ENCODE measurements at places on chromosomes 4 and X. TPM values are rescaled to one million over a fixed set of nuclear protein-coding genes. Genes with fewer than 3 reads are reported as not detected.

Gene ALG13
- 34.9 TPM for total RNA-seq

Gene NUP62CL
- total RNA-seq, result 0.71 TPM

Gene LUZP4
- not detected for total RNA-seq

Gene PSAPL1
- not detected for total RNA-seq

Gene TMEM150C
- 24.3 TPM for total RNA-seq

Gene GPM6B
- total RNA-seq, result 24.9 TPM

- no peak for DNase-seq
Observed at GRCh38 chr4:127084666-127085065, 548.1 kb upstream of the INTU start.

DNA sequence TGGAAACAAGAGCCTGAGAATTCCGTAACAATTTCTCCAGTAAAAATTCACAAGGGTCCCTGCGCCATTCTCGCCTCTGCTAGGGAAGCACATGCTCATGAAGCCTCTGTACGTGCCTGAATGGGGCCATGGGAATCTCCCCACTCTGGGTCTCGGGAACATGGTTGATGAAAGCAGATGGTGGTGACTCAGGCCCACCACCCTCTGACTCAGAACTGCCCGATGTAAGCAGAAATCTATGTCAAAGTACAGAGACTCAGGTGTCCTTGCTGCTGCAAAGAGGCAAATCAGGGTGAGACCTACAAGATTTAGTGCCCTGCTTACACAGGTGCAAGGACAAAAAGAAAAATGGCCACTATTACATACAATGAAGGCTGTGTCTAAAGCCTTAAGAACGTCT is 65.0 kb downstream of the SCD5 start:
- no peak for DNase-seq

GRCh38 chr4:42646013-42646784 is 10.7 kb downstream of the ATP8A1 start:
- no peak for DNase-seq

DNA sequence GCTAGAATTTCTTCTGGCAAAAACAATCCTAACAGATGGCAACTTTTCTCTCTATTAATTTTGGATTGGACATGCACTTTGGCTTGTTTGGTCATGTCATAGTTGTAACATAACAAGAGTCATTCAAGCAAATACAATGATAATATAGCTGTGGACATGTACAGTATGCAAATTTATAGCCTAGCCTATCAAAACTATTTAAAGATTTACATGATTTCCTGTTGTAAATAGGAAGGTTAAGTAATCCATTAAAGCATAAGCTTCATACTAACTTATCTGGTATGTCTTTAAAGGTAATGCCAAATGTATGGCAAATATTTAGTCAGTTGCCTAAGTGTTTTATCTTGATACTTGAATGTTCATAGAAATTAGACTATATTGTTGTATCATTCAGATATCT is 45.3 kb downstream of the RPA4 start:
- DNase-seq, result no peak

- DNase-seq, result no peak
Observed at GRCh38 chr4:26434030-26434639, 56.1 kb downstream of the CCKAR start.

GRCh38 chr4:47210828-47211227 is 179.5 kb downstream of the GABRB1 start:
- no peak for DNase-seq

GRCh38 chr4:23135792-23136645 is 443.3 kb downstream of the GBA3 start:
- no peak for DNase-seq

DNA sequence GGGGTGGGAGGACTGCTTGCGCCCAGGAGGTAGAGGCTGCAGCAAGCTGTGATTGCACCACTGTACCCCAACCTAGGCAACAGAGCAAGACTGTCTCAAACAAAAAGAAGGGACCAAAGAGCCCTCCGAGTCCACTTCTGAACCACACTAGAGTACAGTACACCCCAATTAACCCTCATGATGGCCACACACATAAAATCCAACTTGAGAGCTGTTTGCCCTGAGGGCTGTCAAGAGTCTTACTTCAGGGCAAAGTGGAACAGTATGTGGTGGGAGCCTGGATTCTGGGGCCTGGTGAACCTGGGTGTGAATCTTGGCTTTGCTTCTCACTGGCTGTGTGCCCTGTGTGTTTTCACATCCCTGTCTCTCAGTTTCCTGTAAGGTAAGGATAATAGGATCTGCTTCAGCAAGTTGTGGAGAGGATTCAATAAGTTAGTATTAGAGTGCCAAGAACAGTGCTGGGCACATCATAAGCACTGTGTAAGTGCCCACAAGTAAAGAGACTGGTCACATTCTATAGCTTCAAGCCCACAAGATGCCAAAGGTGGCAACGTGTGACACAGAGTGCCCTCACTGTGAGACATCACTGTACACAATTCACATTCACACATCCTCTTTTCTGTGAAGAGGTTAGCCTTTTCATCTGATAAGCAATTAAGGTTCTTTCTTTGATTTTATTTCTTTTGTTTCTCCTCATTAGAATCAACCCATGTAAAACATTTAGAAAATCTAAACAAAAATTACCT is 52.1 kb downstream of the LEF1 start:
- no peak for DNase-seq

DNA sequence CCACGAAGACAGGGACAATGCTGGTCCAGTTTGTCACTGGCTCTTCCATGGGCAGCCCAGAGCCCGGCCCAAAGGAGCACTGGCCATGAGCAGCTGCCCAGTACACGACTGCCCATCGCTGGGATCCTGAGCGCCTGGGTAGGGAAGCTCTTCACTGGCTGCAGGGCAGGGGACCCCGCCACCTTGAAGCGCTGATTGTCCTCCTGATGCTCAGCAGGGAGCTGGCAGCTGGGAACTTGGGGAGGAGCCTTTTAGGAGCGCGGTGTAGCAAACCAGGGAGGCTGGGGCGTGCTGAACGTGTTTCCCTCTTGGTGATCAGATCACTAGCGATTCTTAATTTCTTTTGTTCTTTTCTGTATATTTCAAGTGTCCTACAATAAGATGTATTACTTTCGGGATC is 1.8 kb downstream of the L1CAM start:
- no peak for DNase-seq

- no peak for DNase-seq
Observed at GRCh38 chr4:83115656-83116285, 1.2 kb upstream of the PLAC8 start.

DNA sequence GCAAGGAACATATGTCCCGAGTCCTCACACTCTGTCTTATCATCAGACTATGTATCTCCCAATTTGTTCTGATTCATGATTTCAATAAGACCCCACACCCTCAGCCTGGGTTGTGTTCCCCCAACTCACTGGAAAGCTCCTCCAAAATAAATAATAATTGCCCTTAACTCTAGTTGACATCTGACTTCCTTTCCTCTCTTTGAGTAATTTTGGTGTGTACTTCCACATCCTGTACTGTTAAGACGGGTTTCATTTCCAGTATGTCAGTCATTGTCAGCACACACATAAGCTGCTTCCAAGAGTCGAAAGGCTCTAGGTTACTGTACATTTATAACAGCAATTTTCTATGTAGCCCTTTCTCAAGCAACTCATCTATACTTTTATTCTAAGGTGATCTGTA is 52.2 kb upstream of the C1QTNF7 start:
- DNase-seq, result no peak
